ENCODE measurements at places on chromosomes 11 and 22.

DNA sequence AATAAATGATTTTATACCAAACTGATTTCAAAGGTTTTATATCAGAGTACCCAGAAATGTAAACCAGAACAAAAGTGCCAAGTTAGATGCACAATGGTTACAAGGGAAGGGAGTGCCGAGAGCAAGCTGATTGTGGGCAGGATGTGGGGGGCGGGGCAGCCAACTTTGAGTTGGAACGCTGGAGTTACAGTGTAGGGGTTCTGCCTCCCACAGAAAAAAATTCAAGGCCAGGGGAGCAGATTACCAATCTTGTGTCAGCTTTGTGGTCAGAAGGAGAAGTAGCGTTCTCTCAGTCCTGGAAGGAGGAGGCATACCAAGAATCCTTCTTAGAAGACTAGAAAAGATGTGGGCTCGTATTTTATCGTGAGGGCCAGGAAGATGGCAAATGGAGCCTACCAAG, 15.9 kb upstream of the POU2AF2 start:
- no peak for DNase-seq

DNA sequence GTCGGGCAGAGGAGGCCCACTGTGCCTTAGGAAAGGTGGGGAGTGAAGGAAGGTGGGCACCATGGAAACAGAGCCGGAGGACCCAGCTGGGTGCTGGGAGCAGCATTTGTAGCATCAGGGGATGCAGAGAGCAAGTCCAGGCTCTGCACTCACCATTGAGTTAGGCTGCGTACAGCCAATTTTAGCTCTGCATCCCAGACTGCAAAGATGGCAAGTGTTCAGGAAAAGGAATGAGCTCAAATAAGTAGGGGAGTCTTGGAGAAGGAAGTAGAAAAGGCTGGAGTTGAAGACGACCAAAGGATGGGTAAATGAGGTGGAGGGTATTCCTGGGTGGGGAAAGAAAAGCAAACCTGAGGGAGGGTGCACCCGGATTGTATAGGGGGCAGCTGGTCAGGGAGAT, 31.6 kb upstream of the ETS1 start:
- no peak for DNase-seq

DNA sequence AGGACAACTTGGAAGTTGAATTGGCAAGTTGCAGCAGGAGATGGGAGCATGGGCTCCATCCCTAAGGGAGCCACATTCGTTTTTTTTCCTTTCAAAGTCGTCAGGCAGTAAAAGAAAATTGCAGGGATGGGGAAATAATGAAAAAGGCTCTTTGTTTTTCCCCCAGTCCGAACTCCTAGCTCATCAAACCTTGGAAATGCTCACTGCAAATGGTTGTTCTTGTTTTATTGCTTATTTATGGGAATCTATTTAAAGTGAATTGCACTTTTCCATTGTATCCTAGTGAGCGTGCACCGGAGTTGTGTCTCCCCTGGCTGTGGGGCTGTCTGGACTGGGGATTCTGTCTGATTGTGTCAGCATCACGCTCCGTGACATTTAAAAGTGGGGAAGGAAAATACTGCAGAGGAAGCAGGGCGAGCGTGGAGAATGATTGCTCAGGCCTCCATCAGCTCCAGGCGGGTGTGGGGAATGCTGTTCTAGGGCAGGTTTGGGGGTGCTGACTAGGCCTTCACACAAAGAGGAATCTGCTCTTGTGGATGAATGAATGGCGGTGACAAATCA, 306.4 kb downstream of the KIRREL3 start:
- DNase-seq = no peak

DNA sequence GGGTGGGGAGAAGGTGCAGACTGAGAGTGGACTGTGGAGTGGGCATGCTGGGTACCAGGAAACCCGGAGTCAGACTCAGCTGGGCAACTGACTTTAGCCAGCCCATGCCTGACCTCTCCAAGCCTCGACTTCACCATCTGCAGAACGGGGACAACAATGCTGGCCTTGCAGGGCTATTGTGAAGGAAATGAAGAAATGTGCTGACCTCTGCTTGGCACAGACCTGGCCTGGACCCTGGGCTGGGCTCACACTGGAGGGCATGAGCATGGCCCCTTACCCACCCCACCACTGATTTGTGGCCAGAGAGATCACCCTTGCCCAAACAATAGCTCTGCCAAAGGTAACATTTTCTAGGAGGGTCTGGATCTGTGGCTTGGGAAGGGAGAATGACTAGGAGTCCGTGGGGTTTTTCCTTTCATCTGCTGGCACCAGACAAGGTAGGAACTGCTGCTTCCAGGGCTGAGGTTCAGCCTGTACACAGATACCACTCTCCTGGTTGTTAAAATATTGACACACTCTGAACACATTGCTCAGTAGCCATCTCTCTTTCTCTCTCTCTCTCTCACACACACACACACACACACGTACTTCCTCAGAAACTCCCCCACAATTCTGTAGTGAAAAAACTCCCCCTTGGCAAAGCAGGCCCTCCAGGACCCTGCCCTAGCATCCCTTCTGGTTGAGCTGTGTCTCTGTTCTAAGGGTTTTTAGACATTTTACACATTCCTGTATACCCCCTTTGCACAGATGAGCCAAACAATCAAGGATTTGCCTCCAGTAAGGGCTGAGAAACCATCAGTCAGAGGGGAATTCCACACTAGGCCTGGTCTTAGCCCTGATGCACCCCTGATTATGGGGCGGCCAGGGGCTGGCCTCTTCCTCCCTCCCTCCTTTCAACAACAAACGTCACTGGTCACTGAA, 1.0 kb downstream of the MOGAT2 start:
- DNase-seq = peak; percentile 3

- no peak for DNase-seq
These were observed 655.0 kb downstream of the METTL15 start for GRCh38 chr11:28763151-28763550.

DNA sequence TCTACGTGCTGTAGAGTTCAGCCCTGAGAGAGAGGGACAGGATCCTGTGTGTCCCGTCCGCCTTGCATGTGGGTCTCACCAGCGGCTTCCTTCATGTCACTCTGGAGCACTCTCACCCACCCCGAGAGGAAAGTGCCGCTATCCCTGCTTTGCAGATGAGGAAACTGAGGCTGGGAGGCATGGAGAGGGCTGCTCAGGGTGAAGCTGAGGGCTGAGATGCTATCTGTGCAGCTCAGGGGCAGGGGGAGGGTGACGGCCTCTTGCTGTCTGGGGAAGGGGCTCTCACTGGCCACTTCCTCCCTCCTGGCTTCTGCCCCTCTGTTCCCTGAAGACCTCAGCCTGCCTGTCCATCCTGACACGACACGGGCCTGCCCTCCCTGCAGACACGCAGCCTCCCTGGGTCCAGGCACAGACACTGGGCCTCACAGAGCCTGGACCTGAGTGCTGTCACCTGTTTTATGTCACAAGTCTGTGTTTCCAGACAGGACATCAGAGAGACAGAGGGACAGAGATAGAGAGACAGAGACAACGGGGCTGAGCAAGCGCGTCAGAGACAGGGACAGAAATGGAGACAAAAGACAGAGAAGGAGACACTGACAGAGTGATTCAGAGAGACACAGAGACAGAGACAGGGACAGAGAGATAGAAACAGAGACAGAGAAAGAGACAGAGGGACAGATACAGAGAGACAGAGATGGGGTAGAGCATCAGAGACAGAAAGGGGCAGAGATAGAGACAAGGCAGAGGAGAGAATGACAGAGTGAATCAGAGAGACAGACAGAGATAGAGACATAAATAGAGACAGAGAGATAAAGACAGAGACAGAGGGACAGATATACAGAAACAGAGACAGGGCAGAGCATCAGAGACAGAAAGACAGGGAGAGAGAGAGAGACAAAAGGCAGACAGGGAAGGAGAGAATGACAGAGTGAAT, 53.1 kb downstream of the MCM5 start:
- no peak for DNase-seq

GRCh38 chr11:134515081-134515960, 103.3 kb upstream of the B3GAT1 start:
- no peak for DNase-seq

DNA sequence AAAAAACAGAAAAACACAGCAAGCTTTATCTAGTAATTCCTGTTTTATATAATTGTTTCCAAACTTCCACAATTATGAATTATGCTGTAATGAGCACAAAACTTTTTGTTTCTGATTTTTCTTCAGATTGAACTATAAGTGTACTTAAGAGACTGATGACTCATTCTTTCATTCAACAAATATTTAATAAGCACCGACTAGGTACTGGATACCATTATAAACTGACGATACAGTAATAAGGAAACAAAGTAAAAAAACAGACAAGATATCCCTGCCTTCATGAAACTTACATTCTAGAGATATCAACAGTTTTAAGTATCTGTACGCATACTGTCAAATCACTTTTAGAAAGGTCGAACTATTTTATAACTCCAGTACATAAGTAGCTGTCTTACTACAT, 78.6 kb downstream of the ME3 start:
- no peak for DNase-seq

- DNase-seq = no peak
These were observed 2.4 kb downstream of the WNT11 start for GRCh38 chr11:76203937-76204336.

DNA sequence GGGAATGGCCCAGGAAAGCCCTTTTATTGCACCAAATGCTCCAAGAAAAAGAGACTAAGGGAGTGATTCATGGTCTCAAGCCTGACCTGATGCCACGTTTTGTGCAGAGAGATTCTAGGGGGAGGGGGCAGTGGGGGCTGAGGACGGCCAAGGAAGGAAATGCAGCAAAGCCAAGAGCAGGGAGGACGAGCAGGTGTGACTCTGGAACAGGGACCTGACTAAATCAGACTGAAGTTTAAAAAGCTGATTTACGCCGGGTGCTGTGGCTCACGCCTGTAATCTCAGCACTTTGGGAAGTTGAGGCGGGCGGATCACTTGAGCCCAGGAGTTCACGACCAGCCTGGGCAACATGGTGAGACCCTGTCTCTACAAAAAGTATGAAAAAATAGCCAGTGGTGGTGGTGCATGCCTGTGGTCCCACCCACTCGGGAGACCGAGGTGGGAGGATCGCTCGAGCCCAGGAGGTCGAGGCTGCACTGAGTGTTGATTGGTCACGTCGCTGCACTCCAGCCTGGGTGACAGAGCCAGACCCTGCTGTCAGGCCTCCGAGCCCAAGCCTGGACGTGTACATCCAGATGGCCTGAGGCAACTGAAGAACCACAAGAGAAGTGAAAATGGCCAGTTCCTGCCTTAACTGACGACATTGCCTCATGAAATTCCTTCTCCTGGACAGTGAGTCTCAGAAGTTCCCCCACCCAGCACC, 10.8 kb upstream of the IFITM3 start:
- no peak for DNase-seq

- DNase-seq = no peak
These were observed 56.1 kb upstream of the ME3 start for GRCh38 chr11:86728562-86728961.

DNA sequence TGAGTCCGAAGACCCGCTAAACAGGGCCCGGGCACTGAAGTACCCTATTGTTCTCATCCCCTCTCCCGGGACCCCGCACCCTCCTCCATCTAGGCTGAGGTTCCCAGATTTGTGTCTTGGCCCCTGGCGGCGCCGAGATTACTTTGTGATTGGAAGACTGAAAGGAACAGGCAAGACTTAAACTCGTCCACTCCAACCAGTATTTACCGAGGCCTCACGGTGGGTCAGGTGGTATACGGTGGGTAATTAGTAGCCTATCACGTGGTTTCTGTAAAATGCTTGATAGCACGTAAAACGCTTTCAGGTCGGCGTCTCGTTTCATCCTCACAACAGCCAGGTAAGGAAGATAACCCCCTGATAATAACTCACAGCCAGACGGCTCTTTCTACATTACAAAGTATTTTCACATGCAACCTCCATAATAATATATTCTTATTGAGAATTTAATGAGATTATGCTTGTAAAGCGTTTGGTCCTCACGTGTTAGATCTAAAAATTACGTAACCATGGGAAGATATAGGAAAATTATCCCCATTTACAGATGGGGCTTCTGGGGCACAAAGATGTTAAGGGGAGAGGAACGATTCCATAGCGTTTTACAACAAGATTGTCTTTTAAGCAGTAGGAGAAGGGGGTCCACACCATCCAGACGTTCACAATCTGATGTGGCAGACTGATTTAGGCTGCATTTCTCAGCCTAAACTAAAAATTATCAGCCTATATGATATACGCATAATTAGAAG, 642 bp upstream of the PIK3C2A start:
- DNase-seq = peak; percentile 82

GRCh38 chr11:70043482-70043881, 34.6 kb upstream of the ANO1 start:
- DNase-seq = no peak

GRCh38 chr11:125956391-125957134, 10.7 kb downstream of the VSIG10L2 start:
- DNase-seq = no peak

GRCh38 chr11:2804189-2804588, 81.4 kb downstream of the CDKN1C start:
- DNase-seq = no peak

GRCh38 chr11:114275280-114275679, 20.9 kb upstream of the NNMT start:
- no peak for DNase-seq

GRCh38 chr11:70068950-70069349, 9.2 kb upstream of the ANO1 start:
- DNase-seq = no peak

GRCh38 chr11:86625981-86626380, 46.4 kb downstream of the ME3 start:
- DNase-seq = no peak

DNA sequence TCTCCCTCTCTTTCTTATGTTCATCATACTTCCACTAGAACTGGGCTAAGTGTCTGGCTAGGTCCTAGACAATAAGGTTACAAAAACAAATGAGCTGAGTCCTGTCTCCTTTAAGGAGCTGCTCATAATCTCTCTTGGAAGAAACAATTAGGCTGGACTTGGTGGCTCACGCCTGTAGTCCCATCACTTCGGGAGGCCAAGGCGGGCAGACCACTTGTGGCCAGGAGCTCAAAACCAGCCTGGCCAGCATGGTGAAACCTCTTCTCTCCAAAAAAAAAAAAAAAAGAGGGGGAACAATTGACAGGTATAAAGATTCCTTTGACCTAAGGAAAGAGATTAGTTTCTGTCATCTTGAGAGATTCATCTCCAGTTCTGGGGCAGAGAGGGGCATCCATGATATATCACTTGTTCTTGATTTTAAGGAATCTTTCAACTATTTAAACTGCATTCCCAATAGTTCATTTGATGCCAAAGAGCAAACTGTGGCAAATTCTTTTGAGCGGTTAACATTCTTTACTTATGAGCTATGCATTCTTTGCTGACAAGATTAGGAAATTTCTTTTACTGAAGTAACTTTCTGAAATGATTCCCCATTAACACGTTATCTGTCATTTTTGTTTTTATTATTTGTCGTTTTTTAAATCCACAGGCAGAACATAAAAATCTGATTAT, 125.5 kb downstream of the C11orf87 start:
- peak; percentile 22 for DNase-seq

- DNase-seq = no peak
These were observed 712.0 kb downstream of the TBC1D22A start for GRCh38 chr22:47474464-47474863.

- DNase-seq = no peak
These were observed 56.1 kb upstream of the POU2AF2 start for GRCh38 chr11:111189466-111189865.

Data from kidney glomerular epithelial cell (primary cell).